ENCODE measurements at places on chromosomes 16 and 17.

GRCh38 chr17:42311240-42312034 lies 23.1 kb downstream of the STAT5A start:
- no peak for DNase-seq

DNA sequence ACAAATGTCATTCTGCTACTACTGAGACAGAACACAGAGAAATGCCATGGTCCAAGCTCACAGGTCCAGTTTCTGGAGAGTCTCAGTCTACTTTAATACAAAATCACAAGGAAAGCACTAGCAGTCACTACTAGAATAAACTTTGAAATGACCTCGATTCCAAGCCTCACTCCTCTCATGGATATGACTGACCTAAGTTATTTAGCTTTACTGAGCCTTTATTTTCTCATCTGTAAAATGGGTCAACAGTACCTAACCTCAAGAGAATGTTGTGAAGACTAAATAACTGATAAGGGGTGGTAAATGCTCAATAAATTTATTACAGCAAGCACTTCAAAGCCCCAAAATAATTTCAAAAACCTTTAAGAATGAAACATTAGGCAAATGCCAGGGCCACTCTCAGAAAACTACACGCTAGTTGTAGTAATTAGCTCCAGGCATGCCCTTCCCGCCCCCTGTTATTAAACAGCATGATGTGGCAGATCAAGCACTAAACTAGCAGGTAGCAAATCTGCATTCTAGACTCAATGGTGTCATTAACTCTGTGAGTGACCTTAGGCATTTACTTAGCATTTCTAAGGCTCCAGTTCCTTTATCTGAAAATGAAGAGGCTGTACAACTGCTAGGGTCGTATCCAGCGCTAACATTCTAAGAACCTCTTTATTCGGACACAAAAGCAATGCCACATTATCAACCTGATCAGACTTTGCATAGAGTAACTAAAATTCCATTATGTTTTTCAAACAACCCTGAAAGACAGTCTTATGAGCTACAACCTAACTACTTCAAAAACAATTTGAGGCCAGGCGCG lies 8.4 kb downstream of the GSPT1 start:
- no peak for DNase-seq

GRCh38 chr17:18262111-18262510 lies 1.6 kb downstream of the MIEF2 start:
- DNase-seq, result no peak

- no peak for DNase-seq
These were observed 13.1 kb downstream of the PPL start for GRCh38 chr16:4923853-4924252.

- DNase-seq, result no peak
These were observed 217.8 kb downstream of the ZNF423 start for GRCh38 chr16:49637933-49638672.

DNA sequence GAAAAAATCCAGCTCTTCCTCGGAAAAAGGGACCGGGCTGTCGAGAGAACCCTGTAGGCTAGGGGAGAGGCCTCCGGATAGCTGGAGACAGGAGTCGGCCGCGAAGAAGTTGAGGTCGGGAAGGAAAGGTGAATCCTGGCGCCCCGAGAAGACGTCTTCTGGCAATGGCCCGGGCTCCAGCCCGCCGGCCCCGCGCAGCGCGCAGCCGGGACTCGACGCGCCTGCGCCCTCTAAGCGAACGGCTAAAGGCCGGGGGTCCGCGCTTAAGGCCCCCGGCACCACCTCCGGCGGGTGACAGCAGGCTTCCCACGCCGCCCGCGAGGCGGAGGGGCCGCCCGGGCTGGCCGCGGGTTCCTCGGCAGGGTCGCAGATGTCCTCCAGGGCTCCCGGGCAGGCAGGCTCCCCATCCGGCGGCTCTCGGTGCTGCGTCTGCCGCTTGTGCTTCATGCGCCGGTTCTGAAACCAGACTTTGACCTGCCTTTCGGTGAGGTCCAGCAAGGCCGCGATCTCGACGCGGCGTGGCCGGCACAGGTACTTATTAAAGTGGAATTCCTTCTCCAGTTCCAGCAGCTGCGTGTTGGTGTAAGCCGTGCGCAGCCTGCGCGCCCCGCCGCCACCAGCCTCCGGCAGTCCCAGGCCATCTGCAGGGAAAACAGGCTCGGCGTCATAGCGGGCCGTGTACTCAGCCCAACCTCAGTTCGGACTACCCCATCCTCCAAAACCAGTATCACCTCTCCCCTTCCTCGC lies 1.6 kb downstream of the HOXB2 start:
- DNase-seq, result peak; percentile 56

GRCh38 chr16:1308036-1308976 lies 1.1 kb upstream of the UBE2I start:
- no peak for DNase-seq

All from stimulated activated CD4-positive, alpha-beta T cell treated with anti-CD3 and anti-CD28 coated beads, Interleukin-4, amount 100 ng/mL, for 48 hours (primary cell).